ENCODE measurements at places on chromosomes 16 and 17. TPM values are rescaled to one million over a fixed set of nuclear protein-coding genes. Genes with fewer than 3 reads are reported as not detected.
A peak's percentile ranks its signal among the peaks of the same experiment; 100 is the strongest.

DNA sequence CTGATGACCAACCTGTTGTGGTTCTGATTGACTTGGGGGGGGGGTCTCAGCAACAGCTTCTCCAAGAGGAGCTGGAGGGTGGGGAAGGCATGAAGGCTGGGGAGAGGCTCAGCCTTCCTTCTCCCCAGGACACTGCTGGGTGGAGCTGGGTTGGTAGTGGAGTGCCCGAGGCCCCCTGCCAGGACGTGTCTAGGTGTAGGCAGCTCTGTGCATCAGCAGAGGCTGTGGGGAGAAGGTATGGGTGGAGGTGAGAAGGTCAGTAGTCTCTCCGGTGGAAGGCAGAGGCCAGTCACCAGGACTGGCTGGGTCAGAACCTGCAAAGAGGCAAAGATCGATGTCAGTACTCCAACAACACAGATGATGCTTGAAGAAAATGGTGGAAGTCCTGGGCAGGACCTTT is 3.9 kb downstream of the CHAD start:
- no peaks in the 10 kb centered on the region for H3K4me1 ChIP-seq
- peaks cover 4% of the 10 kb centered on the region for H3K27me3 ChIP-seq
- no peak overlapping the region for H3K27ac ChIP-seq

DNA sequence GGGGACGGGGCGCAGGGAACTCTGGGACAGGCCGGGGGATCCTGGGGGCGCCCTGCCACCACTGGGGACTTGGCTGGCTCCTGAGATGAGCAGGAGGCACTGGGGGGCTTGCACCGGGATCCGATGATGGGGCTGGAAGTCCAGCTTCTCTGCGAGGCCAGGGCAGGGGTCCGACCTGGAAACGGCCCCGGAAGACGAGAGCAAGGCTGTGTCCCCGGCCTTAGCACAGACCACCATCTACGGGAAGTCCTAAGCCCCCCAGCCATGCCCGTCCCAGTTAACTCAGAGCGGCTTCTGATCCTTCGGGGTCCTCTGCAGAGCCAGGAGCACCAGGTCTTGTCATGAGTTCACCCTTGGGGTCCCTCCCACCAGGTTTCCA is 573 bp downstream of the CDT1 start:
- DNase-seq = no peak
- H3K36me3 ChIP-seq = no peaks in the 10 kb centered on the region
- H3K4me3 ChIP-seq = peak overlapping the region; percentile 56

DNA sequence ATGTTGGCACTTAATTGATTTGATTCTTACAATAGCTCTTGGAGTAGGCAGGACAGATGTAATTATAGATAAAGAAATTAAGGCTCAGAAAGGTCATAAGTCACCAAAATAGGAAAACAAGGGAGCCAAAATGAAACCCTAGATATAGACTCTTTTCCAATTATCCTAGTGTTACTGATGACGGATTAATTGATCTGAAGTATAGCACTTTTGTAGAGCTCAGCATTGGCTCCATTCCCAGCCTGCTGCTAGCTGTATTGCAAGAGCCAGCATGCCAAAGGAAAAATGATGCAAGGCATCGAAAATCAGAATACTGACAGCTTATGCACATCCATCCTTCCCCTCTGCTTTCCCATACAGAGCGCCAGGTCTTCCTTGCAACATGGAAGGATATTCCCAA is 21.6 kb upstream of the RASL10B start:
- no peak for DNase-seq
- no peak overlapping the region for H3K27ac ChIP-seq
- no peaks in the 10 kb centered on the region for H3K27me3 ChIP-seq
- no peak overlapping the region for H3K4me3 ChIP-seq
- no peaks in the 10 kb centered on the region for H3K4me1 ChIP-seq

GRCh38 chr16:30983898-30984610 is 953 bp upstream of the HSD3B7 start:
- peaks cover 6% of the 10 kb centered on the region for H3K4me1 ChIP-seq
- H3K27me3 ChIP-seq = no peaks in the 10 kb centered on the region
- DNase-seq = no peak
- H3K4me3 ChIP-seq = no peak overlapping the region

The ADAMTS18 gene
- not detected for total RNA-seq

DNA sequence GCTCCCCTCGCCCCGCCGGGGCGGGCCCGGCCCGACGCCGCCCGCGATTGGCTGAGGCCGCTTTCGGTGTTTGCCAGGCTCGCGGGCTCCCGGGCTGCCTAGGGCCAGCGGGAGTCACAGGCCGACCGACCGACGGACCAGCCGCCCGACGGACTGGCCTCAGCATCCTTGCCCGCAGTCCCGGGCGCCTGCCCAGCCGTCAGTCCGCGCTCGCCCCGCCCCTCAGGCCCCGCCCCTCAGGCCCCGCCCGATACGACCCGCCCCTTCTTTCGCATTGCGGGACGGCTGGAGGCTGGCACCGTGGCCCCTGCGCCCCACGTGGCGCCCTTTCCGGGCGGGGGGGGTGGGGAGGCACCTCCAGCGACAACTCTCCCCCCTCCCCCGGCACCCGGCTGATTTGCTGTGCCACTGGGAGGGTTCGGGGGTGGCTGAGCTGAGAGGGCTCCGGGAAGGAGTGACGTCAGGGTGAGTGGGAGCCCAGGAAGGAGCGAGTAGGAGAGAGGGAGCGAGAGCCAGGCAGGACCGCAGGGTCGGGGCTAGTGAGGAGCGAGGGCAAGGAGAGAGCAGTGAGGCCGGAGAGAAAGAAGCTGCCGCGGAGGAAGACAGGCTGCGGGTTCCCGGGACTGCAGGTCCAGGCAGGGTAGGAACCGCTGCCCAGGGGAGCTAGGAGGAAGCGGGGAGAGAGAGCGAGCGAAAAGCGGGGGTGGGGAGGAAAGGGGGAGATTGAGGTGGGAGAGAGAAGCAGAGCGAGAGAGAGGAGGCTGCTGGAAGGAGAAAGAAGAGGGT is at the start of gene ASPHD1:
ASPHD1 (plus strand) TSS at position 387 of the 786 bp plus-strand sequence. CDS start 484 bp downstream, outside the sequence.
- H3K27me3 ChIP-seq = no peaks in the 10 kb centered on the region
- peak within 1 kb of the TSS; percentile 85 for H3K4me3 ChIP-seq
- no peaks in the 10 kb centered on the region for H3K36me3 ChIP-seq
- peak; percentile 89 for DNase-seq
- H3K4me1 ChIP-seq = peaks cover 7% of the 10 kb centered on the region

DNA sequence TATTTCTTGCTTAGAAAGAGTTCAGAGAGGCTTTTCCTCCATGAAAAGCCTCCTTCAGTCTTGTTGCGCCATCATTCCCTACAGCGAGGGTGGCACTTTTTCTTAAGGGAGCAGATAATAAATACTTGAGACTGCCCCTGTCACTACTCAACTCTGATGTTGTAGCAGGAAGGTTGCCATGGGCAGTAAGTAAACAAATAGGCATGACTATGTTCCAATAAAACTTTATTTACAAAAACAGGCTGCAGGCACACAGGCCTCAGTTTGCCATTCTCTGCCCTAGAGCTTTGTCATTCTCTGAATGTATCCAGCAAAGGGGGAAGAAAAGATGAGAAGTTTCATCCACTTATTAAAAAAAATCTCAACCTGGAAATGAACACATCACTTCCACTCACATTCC is 60.4 kb downstream of the MYOCD start:
- H3K4me3 ChIP-seq = no peak overlapping the region
- H3K4me1 ChIP-seq = peaks cover 5% of the 10 kb centered on the region
- no peaks in the 10 kb centered on the region for H3K27me3 ChIP-seq
- no peak overlapping the region for H3K27ac ChIP-seq

GRCh38 chr17:40824015-40824832 is 1.8 kb upstream of the KRT10 start:
- no peak for DNase-seq
- H3K36me3 ChIP-seq = no peaks in the 10 kb centered on the region
- no peaks in the 10 kb centered on the region for H3K4me1 ChIP-seq
- H3K27me3 ChIP-seq = no peaks in the 10 kb centered on the region

The GSPT1 gene
- total RNA-seq = 29.1 TPM

GRCh38 chr16:65373097-65373496 is 251.2 kb upstream of the CDH11 start:
- no peak overlapping the region for H3K4me3 ChIP-seq
- H3K27me3 ChIP-seq = no peaks in the 10 kb centered on the region
- DNase-seq = no peak
- no peak overlapping the region for H3K27ac ChIP-seq
- no peaks in the 10 kb centered on the region for H3K4me1 ChIP-seq

Measured in Peyer's patch (tissue), 4 donors.